NCI-H1105 (cell line): ENCODE measurements at places on chromosomes 6 and 20.

- no peak for DNase-seq
Measured at GRCh38 chr6:45491048-45491735, 113.5 kb upstream of the SUPT3H start.

DNA sequence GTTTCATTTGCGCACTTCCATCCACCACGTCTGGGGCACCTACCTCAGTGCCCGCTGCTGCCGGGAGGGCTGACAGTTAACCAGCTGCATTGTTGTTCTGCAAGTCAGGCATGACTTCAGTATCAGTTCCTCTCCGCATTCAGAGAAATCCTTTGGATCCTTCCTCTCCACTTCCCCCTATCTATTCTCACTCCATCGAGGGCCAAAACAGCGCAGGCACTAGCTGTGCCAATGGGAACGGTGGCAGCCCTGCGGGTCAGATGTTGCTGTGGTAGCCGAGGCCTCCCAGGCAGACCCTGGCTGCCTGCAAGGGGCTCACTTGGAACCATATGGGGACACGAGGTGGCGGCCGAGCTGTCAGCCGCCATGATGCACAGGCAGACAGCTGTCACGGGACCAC, 64.2 kb upstream of the INSM1 start:
- DNase-seq: no peak

DNA sequence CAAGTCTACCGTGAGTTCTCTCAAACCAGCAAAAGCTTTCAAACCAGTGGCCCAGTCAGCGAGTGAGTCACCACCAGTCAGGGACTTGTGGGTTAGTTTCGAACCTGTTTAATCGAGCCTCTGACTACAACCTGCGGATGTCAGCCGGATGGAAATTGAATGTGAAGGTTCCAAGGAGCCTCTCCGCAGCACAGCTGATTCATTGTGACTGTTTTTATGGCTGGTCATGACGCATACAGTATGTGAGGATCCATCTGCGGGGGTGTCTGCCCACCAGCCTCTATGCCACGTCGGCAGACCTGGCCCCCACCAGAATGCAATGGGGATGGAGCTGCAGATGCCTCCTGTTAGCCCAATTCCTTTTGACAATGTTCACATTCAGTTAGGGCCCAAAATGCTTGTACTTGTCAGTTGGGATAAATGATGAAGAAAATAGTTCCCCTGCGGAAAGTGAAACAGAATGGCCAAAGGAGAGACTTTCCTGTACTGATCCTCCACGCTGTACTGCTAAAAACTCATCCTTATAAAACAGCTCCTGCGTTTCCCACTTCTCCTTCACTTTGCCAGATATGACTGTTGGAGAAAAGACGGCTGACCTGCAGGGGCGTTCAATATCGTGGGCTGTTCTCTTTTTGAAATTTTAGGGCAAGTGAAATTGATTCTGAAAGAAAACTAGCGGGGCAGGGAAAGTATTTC, 206.6 kb downstream of the TFAP2B start:
- DNase-seq: no peak

- no peak for DNase-seq
Measured at GRCh38 chr20:1334370-1334731, 5.4 kb upstream of the SDCBP2 start.

GRCh38 chr6:20814494-20814893, 280.2 kb downstream of the CDKAL1 start:
- DNase-seq: no peak

DNA sequence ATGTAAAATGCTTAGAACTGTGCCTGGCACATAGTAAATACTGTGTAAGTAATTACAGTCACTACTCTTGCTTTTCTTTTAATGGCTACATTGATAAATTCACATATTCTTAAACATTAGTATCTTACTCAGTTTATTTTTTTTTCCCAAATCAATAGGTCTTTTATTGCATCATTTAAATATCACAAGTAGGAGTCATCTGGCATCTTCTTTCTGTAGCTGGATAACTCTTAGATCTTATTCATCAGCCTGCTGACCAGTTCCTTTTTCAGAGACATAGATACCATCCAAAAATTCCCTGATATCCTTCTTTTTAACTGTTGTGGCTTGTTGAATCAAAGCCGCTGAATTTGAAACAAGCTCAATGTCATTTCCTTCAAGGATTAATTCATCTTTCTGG, 20.0 kb upstream of the PHF3 start:
- DNase-seq: no peak

GRCh38 chr6:41370488-41371111, 35.2 kb downstream of the NCR2 start:
- DNase-seq: no peak

DNA sequence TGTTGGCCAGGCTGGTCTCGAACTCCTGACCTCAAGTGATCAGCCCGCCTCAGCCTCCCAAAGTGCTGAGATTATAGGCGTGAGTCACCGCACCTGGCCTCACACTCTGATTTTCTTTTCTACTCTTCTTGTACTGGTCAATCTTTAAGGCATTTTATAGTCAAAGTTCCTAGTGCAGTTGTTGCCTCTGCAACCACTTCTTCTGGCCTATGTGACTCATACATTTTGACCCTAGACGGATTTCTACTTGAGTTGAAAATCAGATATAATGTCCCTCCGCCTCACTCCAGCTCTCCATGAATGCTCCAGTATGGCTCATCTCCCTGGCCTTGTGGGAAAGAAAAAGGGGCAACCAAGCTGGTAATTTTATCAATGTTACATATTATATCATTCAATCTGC, 42.4 kb downstream of the TNFRSF21 start:
- no peak for DNase-seq

DNA sequence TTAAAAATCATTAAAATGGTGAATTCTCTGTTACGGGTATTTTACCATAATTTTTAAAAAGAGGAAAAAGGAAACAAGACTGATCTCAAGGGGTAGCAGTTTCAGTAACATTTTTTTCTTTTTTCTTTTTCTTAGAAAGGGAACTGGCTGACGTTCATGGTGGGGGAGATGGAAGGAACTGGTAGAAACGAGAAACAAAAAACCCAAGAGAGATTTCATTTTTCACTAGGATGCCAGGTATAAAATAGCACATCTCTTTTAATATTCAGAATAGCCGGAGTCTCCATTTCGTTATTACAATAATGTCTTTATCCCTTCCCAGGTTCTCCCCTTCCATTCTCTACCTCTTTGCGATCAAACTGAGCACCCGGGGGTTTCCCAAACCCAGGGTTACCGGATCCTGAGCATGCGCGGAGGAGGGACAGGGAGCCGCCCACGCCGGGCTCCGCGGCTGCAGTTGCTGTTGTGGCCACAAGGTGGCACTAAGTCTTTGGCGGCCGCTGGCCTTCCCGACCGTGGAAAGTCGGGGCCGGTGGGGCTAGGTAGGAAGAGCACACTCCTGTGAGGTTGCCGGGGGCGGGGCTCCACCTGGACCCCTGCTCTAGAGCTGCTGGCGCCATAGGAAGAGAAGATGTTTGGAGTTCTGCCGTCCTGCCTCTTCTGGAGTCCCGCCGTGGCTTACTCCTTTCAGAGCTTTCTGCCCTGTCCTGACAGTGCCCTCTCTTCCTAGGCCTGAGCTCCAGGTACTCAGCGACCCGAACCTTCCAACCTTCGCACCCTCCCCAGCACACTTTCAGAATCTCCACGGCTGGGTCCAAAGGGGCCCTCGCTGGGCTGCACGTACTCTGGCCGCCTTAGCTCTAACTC, 146.8 kb downstream of the SH3BGRL2 start:
- no peak for DNase-seq

DNA sequence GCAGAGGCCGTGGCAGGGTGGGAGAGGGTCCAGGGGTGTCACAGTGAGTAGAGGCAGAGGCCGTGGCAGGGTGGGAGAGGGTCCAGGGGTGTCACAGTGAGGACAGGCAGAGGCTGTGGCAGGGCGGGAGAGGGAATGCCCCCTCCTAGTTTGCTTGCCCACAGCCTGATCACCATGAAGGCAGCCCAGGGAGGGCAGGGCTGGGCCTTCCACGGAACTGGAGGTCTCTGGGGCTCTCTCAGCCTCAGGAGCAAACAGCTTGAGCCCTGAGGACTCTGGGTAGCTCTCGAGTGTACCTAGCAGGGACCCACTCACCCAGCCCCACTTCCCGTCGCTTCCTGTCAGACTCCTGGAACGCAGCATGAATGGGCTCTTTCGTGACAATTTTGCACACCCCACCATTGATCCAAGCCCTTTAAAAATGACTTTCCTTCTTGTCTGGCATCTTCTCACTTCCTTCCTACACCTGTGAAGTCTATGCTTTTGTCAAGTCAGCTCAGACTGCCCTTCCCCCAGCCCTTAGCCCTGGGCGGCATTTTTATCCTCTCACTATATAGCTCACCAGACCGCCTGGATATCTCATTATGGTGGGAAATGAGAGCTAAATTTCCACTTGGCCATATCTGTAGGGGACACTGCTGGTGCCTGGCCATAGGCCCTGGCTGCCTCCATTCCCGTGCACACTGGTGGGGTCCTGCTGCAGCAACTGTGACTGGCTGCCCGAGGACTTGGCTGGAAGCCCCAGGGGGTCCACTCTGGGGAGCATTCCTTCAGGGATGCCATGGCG, 140.3 kb downstream of the CDC5L start:
- DNase-seq: no peak

- DNase-seq: peak; percentile 87
Measured at GRCh38 chr20:7155282-7155681, 387.8 kb downstream of the BMP2 start.

GRCh38 chr20:11274141-11274594, 600.4 kb upstream of the JAG1 start:
- peak; percentile 63 for DNase-seq

- DNase-seq: no peak
Measured at GRCh38 chr6:77448546-77448945, 14.7 kb downstream of the HTR1B start.

GRCh38 chr20:17682889-17683198, 802 bp upstream of the RRBP1 start:
- DNase-seq: no peak

DNA sequence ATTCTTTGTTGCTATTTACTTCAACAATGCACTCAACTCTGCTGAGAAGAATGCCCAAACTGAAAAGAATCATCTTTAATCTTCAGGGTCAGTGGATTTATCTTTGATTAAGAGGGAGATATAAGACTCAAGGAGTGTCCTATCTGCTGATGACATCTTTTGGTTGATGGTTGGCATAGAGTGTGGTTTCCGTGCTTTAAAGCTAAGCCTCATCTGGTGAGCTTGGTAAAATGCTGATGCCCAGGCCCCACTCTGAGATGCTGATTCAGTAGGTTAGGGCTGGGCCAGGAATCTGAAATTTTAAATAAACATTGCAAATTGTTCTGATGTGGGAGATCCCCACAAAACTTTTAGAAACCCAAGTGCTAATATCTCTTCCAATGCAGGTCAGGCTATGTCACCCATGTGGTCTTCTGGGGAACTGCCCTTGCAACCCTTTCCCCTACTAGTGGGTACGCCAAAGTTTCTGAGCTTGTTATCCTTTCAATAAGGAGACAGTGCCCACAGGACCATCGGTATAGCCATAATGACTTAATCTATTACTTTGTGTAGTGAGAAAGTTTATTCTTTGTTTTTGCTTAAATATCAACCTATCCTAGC, 68.5 kb upstream of the ARMH2 start:
- DNase-seq: no peak

- no peak for DNase-seq
Measured at GRCh38 chr6:133198725-133199124, 42.4 kb upstream of the EYA4 start.

GRCh38 chr6:7974938-7975763, 64.6 kb upstream of the TXNDC5 start:
- DNase-seq: peak; percentile 19

DNA sequence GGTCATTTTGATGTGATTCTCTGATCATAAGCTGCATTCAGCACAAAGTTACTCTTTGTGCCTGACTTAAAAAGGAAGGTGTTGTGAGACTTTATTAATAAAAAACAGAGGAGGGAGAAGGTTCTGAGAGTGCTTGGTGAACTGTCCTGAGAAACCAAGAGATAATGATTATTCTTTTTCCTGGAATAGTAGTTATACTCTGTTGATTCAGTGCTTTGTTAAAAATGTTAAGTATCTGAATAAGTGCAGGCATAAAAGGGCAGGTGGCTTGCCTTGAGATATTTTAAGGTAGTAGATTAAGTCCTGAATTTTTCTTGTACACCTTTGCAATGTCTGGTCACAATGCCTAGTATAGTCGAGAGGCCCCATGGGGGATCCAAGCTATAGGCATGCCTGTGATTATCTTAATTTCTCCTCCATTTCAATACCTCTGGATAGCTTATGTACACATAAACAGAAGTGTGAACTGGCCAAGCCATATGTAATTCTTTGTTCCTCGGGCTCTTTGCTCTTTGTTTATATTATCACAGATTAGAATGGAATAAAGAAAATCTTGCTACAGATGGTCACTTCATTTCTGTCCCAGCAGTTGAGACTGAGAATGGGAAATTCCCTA, 50.0 kb downstream of the SOBP start:
- no peak for DNase-seq

GRCh38 chr6:14692208-14692607, 553.7 kb upstream of the JARID2 start:
- DNase-seq: no peak

GRCh38 chr20:34875642-34876405, 588 bp upstream of the ACSS2 start:
- peak; percentile 93 for DNase-seq

- DNase-seq: no peak
Measured at GRCh38 chr6:149456311-149457021, 28.3 kb downstream of the ZC3H12D start.

DNA sequence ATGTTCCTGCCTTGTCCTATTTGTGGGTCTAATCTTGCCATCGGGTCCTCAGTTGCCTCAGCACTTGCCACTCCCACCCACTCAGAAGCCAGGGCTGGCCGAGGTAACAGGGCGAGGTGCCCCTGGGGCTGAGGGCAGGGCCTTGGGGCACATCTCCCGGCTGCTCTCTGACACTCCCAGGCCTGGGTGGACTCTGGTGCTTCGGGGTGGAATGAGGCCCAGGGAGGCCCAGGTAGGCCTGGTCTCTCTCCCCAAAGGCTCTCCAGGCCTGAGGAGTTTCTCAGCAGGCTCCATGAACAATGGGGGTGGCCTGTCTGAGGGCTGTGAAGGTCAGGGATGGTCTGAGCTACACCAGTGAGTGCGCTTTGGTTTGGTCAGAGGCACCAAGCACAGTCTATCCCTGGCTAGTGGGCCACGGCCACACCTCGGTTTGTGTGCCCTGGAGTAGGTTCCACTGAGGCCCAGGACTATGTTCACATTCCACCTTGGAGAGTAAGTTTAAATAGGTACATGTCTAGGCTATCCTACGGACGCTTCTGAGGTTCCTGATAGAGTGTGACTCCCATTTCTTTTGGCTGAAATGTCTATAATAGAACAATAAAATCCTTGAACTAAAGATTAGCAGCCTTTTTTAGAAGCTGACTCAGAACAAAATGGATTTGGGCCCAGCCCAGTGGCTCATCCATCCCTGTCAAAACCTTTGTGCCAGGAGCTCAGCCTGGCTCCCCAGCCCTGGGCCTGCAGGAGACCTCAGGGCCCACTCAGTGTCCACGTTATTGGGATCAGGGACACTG, 78.8 kb downstream of the SLC24A3 start:
- no peak for DNase-seq

DNA sequence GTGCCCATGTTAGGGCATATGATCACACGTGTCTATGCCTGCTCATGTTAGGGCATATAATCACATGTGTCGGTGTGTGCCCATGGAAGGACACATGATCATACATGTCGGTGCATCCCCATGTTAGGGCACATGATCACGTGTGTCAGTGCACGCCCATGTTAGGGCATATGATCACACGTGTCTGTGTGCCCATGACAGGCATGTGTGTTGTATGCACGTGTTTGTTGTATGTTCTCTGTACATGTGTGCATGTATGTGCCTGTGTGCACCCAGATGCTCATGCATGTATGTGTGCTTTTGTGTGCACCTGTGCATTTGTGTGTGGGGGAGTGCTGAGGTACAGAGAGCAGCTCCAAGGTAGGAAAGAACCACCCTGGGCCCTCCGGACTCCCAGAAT, 29.8 kb downstream of the YTHDF1 start:
- no peak for DNase-seq
